ENCODE measurements at places on chromosomes 16 and 17.
A peak's percentile ranks its signal among the peaks of the same experiment; 100 is the strongest.

GRCh38 chr16:57522960-57523359 is 13.4 kb downstream of the CCDC102A start:
- no peak for DNase-seq

DNA sequence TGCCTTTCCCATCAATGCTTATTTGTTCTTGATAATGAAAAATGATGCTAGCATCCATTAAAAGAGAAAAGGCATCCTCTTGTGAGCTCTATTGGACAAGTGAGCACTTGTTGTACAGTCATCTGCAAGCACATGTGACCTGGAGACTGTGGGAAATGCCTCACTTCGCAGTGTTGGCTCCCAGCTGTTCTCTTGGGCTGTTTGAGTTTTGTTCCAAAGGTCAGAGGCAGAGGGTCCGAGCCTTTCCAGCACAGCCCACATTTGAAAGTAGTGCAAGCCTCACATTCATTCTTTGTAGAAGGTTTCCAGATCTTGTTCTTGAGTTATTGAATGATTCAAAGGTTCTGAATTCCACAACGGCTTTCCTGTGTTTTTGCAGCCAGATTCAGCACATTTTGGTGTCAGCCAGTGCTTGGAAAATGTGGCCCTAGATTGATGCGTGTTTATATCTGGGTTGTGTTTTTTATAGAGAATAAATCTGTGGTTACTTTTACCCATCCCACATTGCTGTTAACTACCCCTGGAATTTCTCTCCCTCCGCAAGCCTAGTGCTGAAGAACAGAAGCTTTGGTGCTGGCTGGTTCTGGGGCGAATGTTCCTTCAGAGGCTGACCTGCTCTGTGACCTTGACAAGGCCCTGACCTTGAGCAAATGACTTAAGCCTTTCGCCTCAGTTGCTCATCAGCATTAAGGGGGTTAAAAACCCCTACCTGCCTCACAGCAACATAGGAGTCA is 49.8 kb downstream of the CDH1 start:
- DNase-seq = no peak

DNA sequence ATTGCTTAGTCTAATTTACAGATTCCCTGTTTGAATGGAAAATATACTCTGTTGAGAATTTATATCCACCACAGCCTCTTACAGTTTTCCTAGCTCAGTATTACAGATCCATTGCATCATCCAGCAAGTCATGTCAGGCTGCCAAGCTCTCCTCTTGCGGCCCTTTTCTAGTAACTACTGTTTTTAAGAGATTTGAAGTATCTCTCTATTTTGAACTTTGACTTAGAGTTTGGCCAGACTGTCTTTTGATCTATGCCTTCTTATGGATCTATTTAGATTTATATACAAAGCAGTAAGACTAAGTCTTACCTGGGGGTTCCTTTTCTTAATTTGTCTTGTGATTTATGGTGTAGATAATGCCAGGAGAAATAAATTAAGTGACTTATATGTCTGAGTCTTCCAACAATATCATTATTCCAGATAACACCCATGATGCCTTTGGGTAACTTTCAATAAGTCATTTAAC is 53.1 kb upstream of the ABCC11 start:
- no peak for DNase-seq

- DNase-seq = no peak
Observed at GRCh38 chr16:55571-56136, 2.0 kb downstream of the SNRNP25 start.

DNA sequence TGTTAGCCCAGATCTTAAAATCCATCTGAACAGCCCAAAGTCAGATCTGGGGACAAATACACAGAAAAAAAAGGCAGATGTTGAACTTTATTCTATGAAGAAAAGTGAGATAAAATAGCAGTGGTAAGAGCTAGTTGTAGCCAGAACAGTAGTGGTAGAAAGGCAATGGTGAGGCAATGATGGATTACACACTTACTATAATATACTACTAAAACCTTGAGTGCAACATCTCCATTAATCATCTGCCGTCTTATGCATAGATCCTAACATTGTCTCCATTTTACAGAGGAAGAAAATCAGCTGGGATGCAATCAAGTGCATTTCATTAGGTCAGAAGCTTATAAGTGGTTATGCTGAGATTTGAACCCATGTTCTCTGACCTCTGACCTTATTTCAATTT is 699.6 kb downstream of the CDH11 start:
- no peak for DNase-seq

GRCh38 chr16:71537643-71538042 is 11.4 kb downstream of the CHST4 start:
- peak; percentile 49 for DNase-seq

Measured in suppressor macrophage treated with lipopolysaccharide for 4 hours (primary cell).